ENCODE measurements at places on chromosomes 12 and 14.

- no peak for DNase-seq
Observed at GRCh38 chr14:67636361-67636919, 16.7 kb downstream of the ARG2 start.

- DNase-seq: no peak
Observed at GRCh38 chr14:89750908-89751392, 203.6 kb downstream of the EFCAB11 start.

DNA sequence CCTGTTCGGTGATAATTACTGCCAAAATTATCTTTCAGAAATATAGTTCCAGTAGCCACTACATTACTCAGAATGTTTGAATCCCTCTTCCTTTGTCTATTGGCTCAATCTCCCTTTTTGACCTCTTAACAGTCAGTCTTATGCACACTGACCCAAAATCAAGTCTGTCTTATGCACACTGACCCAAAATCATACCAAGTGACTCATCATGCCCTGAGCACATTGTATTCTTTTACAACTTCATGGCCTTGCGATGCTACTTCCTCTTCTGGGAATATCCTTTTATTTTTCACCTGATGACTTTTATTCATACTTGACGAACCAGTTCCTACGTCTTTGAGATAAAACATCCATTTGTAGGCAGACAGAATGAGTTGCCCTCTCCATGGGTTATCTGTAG lies 182.3 kb downstream of the NPAS3 start:
- DNase-seq: no peak

- DNase-seq: no peak
Observed at GRCh38 chr12:31524791-31525495, 66.0 kb downstream of the DENND5B start.

- DNase-seq: no peak
Observed at GRCh38 chr12:57008178-57008577, 1.8 kb upstream of the ZBTB39 start.

DNA sequence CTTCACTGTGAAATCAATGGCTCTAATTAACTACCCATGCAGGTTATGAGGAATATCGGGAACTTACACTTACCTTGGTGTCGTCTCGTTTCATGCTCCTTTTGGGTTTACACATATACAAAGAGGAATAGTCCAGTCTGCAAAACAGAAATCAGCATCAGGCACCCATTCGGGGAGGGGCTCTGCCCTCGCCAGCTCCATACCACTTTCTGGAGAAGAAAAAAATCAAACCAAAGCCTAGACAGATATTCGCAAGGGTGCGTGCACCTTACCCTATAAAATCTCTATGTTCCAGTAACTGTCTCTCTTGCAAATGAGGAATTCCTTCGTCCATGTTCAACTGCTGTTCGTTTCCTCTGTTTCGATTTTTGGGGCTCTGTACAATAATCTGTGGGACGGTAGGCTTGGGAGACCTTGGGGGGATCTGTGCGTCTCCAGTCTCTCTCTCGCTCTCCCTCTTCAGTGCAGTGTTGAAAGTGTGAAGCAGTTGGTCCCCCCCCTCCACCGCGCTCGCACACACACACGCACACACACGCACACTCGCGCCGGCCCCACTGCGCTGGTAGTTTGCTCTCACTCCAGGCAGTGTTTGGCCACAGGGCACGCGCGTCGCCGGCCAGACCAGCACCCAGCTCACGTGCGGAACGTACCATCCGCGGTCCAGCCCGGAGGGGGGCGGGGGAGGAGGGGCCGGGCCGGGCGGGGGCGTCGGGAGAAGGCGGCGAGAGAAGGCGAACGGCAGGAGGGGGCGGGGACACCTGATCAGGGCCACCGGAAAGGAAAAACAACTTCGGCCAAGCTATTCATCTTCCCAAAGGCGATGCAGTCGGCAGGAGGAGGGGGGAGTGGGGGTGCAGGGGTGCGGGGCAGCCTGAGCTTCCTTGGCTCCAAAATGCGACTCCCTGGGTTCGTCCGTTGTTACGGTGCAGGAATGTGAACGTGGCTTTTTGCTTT lies at the start of gene BHLHE41:
TSS of gene BHLHE41 (minus strand) at position 592 of the 954 bp plus-strand sequence. CDS start at position 334, 258 bp downstream.
- DNase-seq: no peak

DNA sequence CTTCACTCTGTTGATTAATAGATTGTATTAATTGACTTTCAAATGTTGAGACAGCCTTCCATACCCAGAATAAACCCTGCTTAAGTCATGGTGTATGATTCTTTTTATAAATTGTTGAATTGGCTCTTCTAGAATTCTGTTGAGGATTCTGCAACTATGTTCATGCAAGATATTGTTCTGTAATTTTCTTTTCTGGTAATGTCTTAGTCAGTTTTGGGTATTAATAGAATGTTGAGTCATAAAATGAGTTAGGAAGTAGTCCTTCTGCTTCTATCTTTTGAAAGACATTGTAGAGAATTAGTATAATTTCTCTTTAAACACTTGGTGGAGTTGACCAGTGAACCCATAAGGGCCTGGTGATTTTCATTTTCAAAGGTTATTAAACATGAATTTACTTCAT lies 958.9 kb downstream of the LRFN5 start:
- DNase-seq: no peak

DNA sequence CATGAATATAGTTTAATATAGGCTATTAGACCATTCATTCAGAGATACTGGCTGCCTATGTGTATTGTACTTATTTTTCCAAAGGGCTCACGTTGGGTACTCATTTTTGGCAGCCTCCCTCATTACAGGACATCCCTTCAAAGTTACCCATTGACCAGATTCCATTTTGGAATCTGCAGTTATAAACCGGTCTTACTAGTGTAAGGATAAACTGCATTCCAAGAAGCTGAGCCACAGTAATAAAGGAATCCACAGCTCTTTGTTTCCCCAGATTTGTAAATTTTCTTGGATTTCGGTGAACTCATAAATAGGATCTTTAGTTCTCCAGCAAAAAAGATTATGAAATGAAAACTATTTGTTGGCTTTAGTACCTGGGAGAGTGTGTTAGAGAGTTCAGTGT lies 18.9 kb upstream of the CFL2 start:
- no peak for DNase-seq

- no peak for DNase-seq
Observed at GRCh38 chr12:52918784-52919183, 13.9 kb upstream of the KRT8 start.

DNA sequence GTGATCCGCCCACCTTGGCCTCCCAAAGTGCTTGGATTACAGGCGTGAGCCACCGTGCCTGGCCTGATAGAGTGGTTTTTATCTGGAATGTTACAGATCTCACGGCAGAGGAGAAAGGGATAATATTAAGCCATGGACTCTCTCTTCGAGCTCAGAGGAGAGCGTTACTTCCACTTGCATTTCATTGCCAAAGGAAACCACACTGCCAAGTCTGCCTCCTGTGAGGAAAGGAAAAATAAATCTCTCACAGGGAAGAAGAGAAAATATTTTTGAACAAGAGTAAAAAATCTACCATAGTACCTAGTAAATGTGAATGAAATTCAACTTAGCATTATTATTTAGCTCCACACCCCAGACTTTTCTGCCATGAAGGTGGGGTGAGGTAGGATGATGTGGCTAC lies 319.2 kb upstream of the PRICKLE1 start:
- no peak for DNase-seq

DNA sequence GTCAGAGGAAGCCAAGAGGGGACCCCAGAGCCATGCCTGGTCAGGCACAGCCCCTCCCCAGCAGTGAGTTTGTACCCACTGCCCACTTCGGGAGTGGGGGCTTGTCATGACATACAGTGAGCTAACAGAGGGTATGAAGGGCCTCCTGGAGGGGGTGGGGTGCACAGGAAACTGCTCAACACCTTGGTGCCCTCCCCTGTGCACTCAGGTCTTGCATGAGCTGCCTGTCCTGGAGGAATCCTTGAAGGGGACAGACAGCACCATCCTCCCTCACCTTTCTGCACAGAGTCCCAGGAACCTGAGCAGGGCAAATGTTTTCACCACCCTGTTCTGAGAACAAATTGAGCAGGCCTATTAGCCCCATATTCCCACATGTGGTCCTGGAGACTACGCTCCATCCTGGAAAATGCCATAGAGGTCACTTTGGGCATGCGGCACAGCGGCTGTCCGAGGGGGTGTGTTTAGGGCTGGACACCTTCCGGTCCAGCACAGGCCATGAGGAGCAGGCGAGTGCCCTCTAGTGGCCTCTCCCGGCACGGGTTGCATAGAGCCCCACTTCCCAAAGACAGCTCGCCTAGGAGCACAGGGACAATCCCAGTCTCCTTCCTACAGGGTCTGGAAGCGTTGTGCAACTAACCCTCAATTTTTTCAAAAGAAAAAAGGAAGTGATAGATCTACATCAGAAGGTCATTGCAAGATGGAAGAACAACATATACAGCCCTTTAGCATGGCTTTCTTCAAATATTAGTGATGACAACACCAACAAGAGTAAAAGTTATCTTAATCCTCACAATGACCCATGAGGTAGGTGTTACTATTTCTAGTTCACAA lies 31.9 kb upstream of the ZFP36L1 start:
- no peak for DNase-seq

DNA sequence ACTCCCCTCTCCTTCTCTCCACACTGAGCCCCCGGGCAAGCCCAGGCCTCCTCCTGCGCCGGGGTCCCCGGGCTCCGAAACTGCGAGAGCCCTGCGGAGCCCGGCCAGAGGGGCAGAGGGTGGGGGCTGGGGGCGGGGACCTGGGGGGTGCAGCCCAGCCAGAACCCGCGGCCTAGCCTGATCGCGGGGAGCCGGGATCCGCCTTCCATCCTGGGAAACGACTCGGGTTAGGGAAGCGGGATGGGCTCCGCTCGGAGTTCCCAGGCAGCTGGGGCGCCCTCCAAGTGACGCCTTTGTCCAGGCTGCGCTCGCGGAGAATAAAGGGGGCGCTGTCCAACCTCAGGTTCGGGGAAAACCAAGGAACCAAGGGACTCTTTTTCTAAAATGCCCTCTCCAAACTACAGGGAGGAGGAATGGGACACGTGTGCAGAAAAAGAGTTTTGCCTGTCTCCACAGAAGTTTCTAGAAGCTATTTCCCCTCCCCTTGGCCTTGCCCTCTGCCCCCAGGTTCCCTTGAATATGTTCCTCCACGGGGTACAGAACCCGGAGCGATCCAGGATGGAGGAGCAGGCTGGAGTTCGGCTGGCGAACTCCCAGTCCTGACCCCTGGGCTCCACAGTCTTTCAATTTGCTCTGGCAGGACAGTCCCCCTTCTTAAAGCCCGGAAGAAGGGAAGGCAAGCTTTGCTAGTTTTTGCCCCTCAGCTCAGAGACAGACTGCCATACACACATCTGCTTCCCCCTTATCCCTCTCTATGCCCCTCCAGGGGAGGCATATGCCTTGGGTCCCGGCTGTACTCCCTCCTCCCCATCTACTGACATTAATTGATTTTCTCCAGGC lies 13.9 kb downstream of the NKX2-1 start:
- DNase-seq: no peak

DNA sequence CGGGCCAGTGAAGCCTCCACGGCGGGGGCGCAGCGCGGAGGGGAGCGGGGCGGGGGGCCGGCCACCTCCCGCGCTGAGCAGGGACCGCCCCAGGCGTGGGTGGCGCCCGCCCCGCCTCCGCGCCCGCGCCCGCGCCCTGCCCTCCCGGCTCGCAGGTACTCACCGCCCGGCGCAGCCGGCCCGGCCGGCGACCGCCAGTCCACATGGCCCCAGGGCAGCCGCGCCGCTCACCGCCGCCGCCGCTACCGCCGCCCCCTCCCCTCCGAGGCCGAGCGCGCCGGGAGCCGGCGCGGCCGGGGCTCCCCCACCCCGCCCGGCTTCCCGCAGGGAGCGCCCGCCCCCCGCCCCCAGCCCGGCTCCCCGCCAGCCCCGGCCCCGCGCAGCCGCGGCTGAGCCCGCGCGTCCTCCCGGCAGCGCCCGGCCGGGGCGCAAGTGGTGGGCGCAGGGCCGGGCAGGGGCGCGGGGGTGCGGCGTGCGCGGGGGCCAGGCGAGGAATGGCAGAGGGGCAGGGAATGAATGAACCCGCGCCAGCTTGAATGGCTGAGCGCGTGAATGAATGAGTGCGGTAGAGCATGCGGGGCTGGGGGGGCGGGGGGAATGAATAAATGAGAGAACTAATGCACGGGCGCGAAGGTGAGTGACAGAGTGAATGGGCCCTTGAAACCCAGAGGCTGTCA lies at the start of gene BEGAIN:
TSS of gene BEGAIN (minus strand) at position 332 of the 677 bp plus-strand sequence. CDS start at position 205, 127 bp downstream.
- peak; percentile 19 for DNase-seq

- no peak for DNase-seq
Observed at GRCh38 chr14:95440496-95440895, 76.0 kb downstream of the SYNE3 start.

- no peak for DNase-seq
Observed at GRCh38 chr14:104014764-104015163, 70.7 kb upstream of the ASPG start.

- DNase-seq: no peak
Observed at GRCh38 chr12:1662761-1663439, 28.0 kb upstream of the ADIPOR2 start.

DNA sequence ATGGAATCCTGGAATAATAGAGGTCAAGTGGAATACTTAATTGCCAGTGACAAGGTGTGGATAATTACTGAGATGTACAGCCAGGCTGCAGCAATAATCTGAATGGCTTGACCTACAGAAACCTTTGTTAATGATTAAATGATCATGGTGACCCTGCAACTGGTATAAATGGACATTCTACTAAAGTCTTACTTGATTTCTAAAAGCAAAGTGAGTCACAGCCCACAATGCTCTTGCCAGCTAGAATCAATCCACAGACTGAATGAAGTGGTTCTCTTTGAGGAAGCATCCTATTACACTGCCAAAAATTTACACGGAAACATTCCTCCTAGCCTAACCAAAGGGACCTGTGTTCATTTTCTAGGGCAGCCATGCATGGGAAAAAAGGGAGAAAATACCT lies 518.5 kb downstream of the SOX5 start:
- DNase-seq: no peak

GRCh38 chr14:36663404-36664321 lies 2.0 kb downstream of the PAX9 start:
- no peak for DNase-seq

GRCh38 chr12:87274594-87275245 lies 754.5 kb downstream of the C12orf50 start:
- no peak for DNase-seq

DNA sequence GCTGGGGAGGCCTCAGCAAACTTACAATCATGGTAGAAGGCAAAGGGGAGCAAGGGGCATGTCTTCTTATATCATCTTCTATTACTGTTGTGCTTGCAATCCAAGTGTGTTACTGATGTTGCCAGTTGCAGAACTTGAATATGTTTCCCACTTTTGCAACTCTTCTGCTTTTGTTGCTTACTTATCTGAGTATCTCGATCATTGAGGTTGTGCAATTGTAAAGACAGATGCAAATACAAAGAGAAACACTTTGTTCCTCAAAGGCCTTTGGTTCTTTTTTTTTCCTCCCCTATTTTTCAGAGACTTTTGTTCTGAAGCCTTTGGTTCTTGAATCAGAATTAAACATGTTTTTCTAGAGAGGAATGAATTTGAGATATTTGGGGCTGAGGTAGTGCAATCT lies 3.7 kb upstream of the COX8C start:
- no peak for DNase-seq

GRCh38 chr14:101601606-101602465 lies 40.5 kb downstream of the DIO3 start:
- no peak for DNase-seq

DNA sequence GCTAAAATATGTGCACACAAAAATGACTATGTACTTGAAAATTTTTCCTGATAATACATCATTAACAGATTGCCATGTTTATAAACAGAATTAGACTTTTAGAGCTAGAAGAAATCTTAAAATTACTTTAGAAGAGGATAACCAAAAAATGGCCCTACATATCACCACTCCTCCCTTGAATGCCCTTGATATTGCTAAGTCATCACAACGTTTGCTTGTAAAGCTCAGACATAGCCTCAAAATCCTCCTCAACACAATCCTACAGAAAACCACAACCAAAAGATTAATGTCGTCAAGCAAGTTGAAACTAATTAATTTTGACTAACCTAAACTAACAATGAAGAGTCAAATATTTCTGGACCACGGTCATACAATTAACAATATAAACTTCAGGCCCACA lies 19.4 kb upstream of the NAA30 start:
- DNase-seq: no peak
